Posterior cingulate gyrus (tissue), 11 donors: ENCODE measurements at places on chromosomes 12 and 14.
A peak's percentile ranks its signal among the peaks of the same experiment; 100 is the strongest.

- no peak for DNase-seq
Measured at GRCh38 chr12:25914551-25914950, 43.9 kb upstream of the RASSF8 start.

- DNase-seq, result no peak
Measured at GRCh38 chr14:64232944-64233343, 61.2 kb downstream of the ESR2 start.

- no peak for DNase-seq
Measured at GRCh38 chr14:105532735-105533141, 6.4 kb downstream of the TMEM121 start.

- no peak for DNase-seq
Measured at GRCh38 chr14:85039353-85039626, 490.7 kb upstream of the FLRT2 start.

- no peak for DNase-seq
Measured at GRCh38 chr14:61691495-61691894, 3.8 kb upstream of the HIF1A start.

DNA sequence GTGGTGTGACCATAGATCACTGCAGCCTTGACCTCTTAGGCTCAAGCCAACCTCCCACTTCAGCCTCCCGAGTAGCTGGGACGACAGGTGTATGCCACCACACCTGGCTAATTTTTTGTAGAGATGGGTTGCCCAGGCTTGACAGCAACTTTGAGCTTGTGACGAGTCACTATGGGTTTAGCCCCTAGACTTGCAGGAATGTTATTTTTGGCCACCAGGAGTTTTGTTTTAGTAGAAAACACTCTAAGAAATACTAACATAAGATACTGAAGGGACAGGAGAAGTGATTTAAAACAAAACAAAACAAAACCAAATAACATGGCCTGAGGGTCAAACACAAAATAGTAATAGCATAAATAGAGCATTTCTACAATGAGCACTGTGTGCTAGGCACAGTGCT is 26.4 kb downstream of the SETD3 start:
- DNase-seq, result no peak

- DNase-seq, result no peak
Measured at GRCh38 chr14:76656592-76656991, 104.7 kb upstream of the VASH1 start.

GRCh38 chr12:58301038-58301729 is 359.8 kb downstream of the ATP23 start:
- no peak for DNase-seq

- no peak for DNase-seq
Measured at GRCh38 chr12:50477241-50477832, 27.4 kb upstream of the DIP2B start.

GRCh38 chr12:27822076-27822712 is 42.2 kb upstream of the MANSC4 start:
- DNase-seq, result no peak

GRCh38 chr12:76029982-76030340 is 1.6 kb downstream of the PHLDA1 start:
- no peak for DNase-seq

- no peak for DNase-seq
Measured at GRCh38 chr12:82954064-82954463, 267.4 kb downstream of the TMTC2 start.

DNA sequence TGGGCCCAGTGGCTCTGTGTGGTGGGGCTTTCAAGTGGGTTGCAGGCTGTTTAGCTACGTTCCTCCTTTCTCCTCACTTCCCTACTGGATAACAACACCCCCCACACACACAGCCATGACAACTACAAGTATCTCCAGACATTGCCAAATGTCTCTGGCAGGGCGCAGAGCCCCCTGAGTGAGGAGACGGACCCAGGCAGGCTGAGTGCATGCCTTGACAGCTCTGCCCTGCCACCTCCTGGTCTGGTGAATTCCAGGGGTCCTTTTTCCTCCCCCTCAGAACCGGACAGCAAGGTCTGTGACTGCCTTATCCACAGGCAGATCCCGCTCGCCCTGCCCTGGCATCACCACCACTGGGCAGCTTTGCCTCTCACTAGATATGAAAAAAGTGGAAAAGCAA is 276.5 kb downstream of the TMEM132C start:
- no peak for DNase-seq

DNA sequence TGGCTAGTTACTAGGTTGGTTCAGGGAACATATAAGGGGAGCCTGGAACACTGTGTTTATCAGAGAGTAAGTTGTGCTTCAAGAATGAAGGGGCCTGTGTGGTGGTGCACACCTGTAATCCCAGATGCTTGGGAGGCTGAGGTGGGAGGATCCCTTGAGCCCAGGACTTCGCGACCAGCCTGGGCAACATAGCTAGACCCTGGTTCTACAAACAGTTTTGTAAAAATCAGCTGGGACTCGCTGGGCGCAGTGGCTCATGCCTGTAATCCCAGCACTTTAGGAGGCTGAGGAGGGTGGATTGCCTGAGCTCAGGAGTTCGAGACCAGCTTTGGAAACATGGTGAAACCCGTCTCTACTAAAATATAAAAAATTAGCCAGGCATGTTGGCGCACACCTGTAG is 42.1 kb upstream of the GPR132 start:
- DNase-seq, result no peak

DNA sequence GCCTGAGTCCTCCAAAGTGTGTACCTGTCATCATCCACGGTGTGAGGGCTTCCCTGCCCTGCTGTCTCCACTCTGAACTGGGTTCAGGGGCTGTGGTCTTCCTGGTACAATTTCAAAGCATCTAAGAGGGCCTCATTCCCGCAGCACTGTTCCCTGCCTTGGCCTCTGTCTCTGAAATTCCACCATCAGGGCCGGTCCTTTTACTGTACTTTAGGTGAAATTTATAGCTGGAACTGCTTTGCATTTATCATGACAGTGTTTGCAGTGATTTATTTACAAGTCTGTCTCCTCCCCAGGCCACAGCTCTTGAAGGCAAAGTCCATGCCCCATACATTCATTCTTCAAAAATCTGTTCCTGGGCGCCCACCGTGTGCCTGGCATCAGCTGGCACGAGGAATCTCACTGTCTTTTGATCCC is 36.9 kb upstream of the NCOR2 start:
- peak; percentile 52 for DNase-seq

GRCh38 chr12:47863985-47864384 is 40.8 kb downstream of the VDR start:
- peak; percentile 19 for DNase-seq

DNA sequence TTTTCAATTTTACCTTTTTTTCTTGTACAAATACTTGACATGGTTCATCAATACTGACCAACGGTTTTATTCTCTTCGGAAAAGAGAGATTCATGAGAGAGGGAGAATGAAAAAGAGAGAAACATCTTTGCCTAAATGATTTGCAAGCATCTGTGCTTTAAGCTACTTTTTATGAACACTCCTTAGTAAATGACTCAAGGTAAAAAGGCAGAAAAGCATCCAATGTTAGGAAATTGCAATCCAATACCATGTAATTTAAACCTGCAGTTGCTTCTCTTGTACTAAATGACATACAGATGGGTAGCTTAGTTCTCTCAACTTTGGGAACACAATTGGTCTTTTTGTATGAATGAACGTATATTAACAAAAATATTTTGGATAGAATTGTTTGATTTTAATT is 46.1 kb downstream of the MSRB3 start:
- no peak for DNase-seq

- DNase-seq, result no peak
Measured at GRCh38 chr12:98374007-98374406, 141.4 kb upstream of the TMPO start.

DNA sequence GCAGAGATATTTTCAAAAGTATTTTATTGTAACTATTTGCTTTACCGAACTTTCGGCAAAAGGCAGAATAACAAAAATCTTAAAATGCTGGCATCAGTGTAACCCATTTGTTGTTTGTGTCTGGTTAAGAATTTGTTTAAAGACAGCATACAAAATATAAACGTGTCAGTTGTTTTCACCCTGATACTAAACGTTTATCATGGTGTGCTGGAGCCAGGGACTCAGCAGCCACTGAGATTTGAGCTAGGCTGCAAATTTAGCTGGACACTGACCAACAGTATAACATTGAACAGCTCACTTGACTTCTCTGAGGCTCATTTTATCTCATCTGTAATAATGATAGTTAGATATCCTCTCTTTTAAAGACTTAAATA is 183.7 kb downstream of the TMTC3 start:
- DNase-seq, result no peak

DNA sequence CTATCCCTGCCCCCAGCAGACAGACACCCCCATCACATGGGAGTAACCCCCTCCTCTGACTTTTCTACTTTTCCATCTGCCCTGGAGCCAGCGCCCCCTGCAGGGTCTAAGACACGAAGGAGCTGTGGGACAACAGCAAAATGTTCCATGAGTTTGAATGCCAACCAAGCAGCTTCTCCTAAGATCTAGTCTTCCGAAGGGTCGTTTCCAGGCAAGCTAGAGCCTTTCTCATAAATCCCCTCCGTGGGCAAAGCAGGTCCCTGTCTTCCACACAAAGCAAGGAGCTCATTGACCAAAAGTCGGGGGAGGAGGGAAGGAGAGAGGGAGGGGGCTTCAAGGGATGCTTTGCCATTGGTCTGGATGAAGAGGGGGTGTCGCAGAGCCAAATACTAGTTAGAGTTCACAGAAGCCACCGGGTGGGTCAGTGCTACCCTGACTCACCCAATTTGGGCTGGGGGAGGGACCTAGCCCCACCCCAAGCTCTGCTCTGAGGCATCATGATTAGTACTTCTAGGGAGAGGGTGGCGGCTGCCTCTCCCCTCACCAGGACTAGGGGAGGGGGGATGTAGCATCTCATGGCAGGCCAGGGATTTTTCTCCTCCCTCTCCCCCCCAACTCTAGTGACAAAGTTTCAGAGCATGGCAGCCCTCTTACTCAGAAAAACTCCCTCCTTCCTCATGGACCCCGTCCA is 1.6 kb downstream of the MSI1 start:
- no peak for DNase-seq

GRCh38 chr12:48033451-48033850 is 29.2 kb upstream of the COL2A1 start:
- no peak for DNase-seq

DNA sequence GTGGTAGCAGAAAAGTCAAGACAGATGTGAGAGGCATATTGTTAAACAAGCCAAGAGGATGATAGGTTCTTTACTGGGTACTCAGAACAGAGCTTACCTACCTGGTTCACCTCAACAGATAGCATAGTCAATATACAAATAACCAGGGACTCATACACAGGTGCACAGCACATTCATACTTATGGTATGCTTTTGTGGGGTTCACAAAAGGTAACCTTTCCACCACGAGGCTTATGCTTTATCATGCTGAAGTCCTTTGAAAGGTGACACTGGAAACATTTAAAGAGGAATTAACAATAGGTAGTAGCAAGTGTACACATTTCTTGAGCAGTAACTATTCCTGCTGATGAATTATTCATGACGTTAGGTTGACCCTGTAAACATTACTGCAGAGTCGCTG is 42.2 kb upstream of the MBIP start:
- no peak for DNase-seq

- DNase-seq, result no peak
Measured at GRCh38 chr12:22986997-22987396, 362.0 kb downstream of the ETNK1 start.

DNA sequence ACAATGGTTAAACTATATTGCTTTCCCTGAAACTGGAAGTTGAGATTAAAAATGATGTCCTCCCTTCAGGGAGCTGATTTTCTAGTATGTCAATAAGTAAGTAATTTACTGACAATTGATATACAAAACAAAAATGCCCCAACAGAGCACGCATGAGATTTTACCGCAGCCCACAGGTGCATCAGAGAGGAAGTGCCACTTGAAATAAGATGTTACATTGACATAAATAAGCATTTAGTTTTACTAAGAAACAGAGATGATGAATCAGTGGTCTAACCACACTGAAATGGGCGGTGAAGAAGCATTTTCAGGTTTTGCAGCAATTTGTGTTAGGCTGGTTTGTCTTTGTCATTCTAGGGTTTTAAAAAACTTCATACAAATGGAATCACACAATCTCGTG is 8.8 kb upstream of the CLECL1 start:
- DNase-seq, result no peak

GRCh38 chr12:118098911-118099671 is 4.7 kb downstream of the VSIG10 start:
- DNase-seq, result no peak

- DNase-seq, result no peak
Measured at GRCh38 chr14:94505206-94505605, 4.1 kb downstream of the SERPINA12 start.

- no peak for DNase-seq
Measured at GRCh38 chr14:61498303-61498702, 176.9 kb downstream of the PRKCH start.

GRCh38 chr12:117101953-117102799 is 3.0 kb upstream of the TESC start:
- DNase-seq, result no peak

- no peak for DNase-seq
Measured at GRCh38 chr12:100733817-100734593, 60.6 kb upstream of the ANO4 start.
